Dorsolateral prefrontal cortex (tissue), 122 donors: ENCODE measurements at places on chromosomes 11 and 22.

DNA sequence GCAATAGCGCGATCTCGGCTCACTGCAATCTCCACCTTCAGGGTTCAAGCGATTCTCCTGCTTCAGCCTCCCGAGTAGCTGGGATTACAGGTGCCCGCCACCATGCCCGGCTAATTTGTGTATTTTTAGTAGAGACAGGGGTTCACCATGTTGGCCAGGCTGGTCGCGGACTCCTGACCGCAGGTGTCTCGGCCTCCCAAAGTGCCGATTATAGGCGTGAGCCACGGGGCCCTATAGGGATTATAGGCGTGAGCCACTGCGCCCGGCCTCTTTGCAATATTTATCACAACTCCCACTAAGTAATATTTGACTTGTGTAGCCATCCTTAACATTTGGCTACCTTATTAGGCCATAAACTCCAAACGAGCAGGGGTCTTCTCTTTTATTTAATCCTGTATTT, 879 bp upstream of the CUL5 start:
- DNase-seq = no peak

DNA sequence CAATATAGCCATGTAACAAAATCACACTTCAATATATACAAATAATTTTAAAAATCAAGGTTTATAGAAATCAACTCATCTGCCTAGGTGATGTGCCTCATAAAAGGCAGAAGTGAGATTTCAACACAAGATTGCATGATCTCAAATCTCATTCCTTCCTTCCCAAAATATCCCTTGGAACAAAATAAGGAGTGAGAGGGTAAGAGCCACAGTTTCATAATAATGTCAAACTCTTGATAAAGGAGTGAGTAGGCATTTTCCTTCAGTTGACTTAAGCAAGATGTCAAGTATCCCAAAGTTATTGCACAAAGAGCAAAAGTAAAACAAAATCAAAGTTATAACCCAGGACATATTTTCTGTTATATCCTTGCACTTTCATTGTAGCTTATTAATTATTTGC, 81.3 kb downstream of the C22orf31 start:
- no peak for DNase-seq

- no peak for DNase-seq
These were observed 1.2 kb downstream of the P2RY6 start for GRCh38 chr11:73273222-73273895.

GRCh38 chr11:957212-957920, 31.7 kb downstream of the AP2A2 start:
- no peak for DNase-seq

- no peak for DNase-seq
These were observed 36.9 kb downstream of the NXPE1 start for GRCh38 chr11:114522818-114523217.

GRCh38 chr22:35743326-35743860, 25.7 kb downstream of the APOL5 start:
- no peak for DNase-seq

DNA sequence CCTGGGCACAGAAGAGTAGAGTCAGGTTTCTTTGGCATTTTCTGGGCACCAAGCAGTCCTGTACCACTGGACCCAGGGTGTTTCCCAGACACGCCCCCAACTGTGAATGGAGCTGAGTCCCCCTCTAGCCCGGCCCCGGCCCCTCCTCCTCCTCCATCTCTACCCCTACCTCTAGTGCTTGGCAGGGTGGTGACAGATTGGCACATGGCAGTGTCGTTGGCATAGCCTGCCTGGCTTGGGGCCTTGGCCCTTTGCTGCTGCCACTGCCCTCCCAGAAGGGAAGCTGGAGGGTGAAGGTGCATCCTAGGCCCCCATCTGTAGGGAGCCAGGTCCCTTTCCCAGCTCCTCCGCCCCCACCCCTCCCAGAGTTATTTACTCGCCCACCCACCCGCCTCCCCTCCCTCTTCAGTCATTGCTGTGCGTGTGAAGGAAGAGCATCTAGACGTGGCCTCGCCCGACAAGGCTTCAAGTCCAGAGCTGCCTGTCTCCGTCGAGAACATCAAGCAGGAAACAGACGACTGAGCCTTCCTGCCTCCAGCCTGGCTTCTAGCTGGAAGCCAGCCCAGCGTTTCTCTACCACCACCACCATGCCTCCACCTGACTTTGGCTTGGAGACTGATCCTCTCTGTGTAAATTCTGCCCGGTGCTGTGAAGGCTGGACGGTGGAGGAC, 10.9 kb downstream of the CHADL start:
- DNase-seq = no peak

GRCh38 chr11:44530413-44531115, 34.9 kb upstream of the CD82 start:
- no peak for DNase-seq

DNA sequence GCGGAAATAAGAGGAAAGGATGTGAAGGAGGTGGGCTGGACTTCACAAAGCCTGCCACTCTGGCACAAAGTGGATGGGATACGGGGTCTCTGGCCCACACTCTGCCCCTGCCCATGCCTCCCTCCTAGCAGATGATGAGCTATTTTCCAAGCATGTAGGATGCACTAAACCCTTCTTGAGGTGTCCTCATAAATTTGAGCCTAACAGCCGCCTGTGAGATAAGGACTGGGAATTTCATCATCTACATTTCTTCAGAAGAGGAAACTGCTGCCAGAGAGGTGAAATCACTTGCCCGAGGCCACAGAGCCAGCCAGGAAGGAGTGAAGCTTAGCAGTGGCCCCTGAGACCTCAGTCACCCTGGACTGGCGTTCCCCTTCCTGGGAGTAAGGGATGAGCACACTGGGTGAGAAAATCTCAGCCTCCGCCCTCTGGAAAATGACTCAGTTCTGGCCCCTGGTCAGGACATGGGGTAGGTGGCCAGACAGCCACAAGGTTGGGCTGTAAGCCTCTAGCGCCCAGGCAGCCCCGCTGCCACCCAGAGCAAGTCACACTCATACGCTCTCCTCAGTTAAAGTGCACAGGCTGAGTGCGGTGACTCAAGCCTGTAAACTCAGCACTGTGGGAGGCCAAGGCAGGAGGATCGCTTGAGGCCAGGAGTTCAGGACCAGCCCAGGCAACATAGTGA, 27.9 kb downstream of the MB start:
- no peak for DNase-seq

DNA sequence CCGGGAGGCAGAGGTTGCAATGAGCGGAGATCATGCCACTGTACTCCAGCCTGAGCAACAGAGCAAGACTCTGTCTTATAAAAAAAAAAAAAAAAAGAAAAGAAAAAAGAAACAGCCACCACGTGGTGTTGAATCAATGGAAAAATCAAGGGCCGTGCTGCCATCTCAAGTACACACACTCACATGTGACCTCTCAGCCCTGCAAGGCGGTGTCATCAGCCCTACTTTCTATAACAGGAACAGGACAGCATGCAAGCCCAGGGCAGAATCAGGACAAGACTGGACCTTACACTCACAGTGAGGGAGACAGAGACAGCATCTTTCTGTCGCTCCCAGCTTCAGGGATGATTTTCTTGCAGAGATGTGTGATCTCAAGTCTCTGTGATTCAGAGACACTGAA, 179.6 kb downstream of the MPPED1 start:
- DNase-seq = no peak

DNA sequence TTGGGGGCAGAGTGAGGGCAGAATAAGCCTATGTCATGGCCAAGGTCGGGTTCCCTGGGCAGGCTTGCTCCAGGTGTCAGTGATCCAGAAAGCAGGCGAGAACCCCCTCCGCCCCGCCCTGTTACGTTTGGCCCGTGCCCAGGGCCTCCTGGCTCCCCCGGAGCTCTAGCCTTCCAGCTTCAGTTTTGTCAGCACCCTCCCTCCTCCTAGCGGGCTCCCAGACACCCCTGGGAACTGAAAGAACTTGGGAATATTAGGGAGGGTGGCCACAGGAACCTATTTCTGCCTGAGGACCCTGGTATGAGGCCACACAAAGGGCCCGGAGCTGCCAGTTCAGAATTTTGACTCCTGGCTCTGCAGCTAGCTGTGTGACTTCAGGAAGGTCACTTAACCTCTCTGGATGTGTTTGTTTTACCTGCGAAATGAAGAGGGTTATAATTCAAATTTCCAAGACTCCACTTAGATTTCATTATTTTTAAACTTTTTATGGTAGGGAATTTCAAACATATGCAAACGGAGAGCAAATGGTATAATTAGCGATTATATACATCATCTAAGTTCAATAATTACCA, 1.2 kb downstream of the TUBA8 start:
- no peak for DNase-seq

- DNase-seq = peak; percentile 20
These were observed 20.6 kb downstream of the IGHMBP2 start for GRCh38 chr11:68924073-68924925.

DNA sequence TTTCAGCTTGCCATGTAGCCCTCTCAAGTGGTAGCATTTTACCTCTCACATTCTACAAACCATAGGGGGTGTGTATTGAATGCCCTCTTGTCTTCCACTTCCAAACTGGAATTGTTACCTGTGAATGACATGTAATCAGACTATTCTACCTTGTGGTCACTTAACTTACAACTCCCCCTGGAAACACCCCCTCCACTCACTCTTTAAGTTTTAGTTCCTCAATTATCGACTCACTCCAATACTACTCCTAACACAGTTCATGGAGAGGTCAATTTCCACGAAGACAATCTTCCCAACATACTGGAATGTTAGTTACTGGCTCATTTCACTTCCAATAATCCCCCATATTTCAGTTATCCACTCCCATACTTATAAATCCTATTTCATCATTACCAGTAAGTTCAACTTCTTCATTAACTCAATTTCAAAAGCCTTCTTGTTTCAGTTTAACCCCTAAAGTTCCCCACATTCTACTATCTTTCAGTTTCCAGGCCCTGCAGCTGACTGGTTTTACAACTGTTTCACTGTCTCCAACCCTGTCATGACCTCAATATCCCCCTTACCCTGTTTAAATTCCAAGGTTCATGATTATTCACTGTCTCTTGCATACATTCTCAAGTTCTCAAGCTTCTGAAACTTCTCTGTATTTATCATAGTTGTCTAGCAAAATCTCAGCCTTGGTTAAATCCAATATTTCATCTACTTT, 92.5 kb downstream of the C11orf87 start:
- no peak for DNase-seq

DNA sequence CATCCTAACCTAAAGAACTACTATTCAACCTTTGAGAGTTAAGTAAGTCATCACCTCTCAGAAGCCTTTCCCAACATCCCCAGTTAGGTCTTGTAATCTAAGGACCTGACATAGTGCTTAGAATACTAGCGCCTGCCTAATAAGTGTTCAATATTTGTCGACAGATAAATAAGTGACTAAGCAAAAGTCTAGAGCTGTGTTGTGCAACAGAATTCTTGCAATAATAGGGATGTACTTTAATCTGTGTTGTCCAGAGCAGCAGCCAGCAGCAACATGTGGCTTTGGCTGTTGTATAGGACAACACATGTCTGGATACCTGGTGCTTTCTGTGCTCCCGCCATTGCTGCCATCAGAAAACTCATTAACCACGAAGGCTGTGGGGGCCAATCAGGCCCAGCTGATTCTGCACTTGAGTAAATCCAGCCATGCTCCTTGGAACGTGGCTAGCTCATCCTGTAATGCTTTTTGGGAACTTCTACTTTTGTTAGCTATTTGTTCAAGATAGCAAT, 66.8 kb upstream of the NTM start:
- no peak for DNase-seq

- DNase-seq = peak; percentile 73
These were observed 96.5 kb downstream of the NXPE2 start for GRCh38 chr11:114774599-114775361.

GRCh38 chr11:35554491-35555437, 29.3 kb upstream of the PAMR1 start:
- no peak for DNase-seq

DNA sequence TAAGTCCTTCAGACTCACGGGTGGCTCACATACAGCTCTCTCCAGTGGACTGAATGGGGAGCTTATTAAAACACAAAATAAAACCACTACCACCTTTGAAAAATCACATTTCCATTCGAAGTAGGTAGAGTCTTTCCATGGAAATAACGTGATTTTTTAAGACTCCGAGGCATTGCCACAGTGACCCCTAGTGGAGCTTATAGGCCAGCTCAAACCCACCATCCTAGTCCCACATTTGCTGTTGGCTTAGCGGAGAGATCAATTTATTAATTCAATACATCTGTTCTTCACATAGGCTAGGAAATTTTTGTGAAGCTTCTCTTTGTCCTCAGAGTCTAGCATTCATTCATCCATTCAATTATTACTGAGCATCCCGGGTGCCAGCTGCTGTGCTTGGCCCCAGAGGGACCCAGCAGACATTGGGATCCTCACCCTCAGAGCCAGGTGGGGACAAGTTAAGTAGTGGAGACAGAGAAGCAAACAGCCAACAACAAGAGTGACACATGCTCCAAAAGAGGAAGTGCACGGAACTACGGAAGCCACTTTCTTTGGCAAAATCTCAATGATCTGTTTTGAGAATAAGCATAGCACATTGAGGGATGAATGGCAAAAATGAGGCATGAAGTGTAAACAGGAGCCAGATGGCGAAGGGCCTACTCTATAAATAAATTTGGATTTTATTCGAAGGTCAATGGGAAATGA, 10.2 kb upstream of the P4HA3 start:
- no peak for DNase-seq

GRCh38 chr11:129861702-129862522, 33.5 kb downstream of the NFRKB start:
- no peak for DNase-seq

DNA sequence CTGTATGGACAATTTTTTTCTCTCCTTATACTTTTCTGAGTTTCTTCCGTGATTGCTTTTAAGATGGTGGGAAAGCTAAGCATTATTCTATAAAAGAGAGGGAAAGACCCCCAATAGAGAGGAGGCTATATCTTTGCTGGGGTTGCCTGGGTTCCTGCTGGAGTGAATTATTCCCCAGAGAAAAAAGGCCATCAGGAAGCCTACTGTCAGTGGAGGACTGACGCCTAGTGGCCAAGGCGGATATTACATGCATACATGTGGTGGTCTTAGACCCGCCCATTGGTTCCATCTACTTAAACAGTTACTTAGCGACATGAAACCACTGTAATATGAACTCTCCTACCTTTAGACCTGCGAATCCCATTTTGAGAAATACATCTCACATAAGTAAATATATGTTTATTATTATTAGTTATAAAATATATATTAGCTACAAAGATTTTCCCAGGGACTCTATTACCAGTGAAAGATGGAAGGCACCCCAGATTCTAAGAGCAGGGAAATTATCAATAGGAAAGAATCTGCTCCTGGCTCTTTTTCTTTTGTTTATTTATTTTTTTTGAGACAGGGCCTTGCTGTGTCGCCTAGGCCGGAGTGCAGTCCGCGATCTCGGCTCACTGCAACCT, 15.7 kb upstream of the PGA3 start:
- peak; percentile 53 for DNase-seq

GRCh38 chr11:45926001-45926401, 3.5 kb downstream of the LARGE2 start:
- no peak for DNase-seq
